ENCODE measurements at places on chromosomes 13 and 19.
A peak's percentile ranks its signal among the peaks of the same experiment; 100 is the strongest.

GRCh38 chr13:70579941-70580340 is 471.7 kb upstream of the KLHL1 start:
- DNase-seq, result no peak

GRCh38 chr19:40159744-40160143 is 31.5 kb upstream of the MAP3K10 start:
- DNase-seq, result no peak

DNA sequence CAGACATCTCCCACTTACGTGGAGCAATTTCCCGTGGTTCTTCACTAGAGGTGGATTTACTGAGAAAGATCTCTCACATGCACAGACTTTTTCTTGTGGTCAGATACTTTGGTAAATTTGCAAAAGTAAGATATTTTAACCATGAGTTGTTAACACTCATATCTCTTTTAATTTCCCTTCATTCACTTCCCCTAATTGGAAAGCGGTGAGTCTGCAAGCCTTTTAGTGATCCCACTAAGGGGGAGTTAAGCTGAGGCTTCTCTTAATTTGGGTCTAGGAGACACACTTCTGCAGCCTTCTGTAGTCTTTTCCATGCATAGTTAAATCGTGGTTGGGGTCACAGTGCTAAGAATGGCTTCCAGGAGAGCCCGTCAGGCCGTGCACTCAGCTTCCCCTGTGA is 30.7 kb upstream of the SERPINE3 start:
- DNase-seq, result no peak

GRCh38 chr13:102310691-102311418 is 91.0 kb downstream of the FGF14 start:
- DNase-seq, result no peak

DNA sequence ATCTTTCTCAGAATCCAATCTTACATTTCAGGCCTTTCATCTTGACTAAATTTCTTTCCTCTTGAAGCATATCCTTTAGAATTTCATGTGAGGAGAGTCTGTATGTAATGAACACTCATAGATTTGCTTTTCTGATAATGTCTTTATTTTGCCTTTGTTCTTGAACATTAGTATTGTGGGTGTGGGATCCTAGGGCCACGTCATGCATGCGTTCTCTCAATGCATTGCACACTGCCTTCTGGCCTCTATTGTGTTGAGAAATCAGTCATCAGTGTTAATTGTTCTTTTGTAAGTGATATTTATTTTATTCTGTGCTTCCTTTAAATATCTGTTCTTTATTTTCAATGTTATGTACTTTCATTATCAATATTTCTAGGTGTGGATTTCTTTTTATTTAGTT is 364.9 kb downstream of the OXGR1 start:
- no peak for DNase-seq

GRCh38 chr19:58203814-58204475 is 21.1 kb downstream of the ZNF274 start:
- DNase-seq, result no peak

GRCh38 chr19:18520848-18521691 is 800 bp downstream of the ELL start:
- no peak for DNase-seq

GRCh38 chr13:25213715-25214114 is 41.6 kb upstream of the AMER2 start:
- DNase-seq, result no peak

DNA sequence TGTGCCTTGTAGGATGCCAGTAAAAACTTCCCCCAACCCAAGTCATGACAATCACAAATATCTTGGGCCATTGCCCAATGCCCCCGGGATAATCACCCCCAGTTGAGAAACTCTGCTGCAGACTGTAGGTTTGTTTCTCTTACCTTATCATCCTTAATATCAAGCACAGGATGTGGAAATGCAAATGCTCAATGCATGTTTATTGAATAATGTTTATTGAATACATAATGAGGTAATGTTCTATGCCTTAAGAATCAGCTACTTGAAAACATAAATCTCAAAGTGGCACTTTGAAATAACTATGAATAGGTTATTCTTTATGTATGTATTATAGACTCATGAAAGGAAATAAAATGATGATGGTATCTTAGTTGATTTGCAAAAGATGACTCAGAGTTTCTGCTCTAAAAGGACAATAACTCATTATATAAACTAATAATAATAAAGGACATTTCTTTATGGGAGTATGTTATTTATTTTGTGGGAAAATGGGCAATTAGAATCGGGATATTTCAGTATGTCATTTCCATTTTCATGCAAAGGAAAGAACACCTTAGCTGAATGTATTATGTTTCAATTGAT is 414.2 kb downstream of the EFNB2 start:
- no peak for DNase-seq

GRCh38 chr19:14476673-14477401 is 1.7 kb upstream of the PTGER1 start:
- DNase-seq, result no peak

DNA sequence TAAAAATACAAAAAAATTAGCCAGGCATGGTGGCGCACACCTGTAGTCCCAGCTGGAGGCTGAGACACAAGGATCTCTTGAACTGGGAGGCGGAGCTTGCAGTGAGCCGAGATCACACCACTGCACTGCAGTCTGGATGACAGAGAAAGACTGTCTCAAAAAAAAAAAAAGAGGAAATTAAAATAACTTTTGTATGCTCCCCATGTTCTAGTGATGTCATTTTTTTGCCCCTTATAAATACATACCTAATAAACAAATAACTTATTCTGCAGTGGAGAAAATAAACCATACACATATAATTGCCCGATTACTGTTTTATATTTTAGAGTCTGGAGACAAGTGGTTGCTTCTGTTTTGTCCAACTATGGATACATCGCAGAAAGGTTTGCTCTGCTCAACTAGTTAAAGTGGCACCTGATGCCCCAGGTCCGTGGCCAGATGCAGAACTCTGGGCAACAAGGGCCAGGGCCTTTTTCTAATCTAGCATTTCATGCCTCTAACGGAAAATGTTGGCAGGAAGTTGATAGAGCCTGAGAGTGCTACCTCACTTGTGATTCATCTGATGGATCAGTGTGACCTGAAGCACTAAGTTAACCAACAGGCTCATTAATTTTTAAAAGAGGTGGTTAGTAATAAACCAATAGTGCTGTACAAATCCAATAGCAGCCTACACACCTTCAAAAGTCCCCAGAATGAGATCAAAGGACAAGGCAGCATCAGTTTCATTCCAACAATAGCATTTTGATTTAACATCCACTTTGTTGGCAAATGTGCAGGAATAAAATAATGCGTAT is 18.8 kb downstream of the UBE2L5 start:
- no peak for DNase-seq

DNA sequence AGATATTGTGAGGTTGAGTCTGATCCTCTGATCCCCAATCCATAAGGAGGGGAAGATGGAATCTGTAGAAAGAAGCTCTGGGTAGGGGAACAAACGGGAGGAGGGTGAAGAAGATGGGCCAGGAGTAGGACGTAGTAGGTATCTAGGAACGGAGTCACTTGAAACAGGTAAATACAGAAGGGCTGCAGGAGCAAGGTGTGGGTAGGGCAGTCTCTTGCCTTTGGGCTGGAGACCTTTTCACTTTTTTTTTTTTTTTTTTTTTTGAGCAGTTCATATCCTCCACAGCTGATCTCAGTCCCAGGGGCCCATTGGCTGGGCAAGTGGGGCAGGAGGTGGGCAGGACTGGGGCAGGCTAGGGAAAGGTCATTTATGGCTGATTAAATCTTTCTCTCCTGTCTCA is 1.5 kb downstream of the BCKDHA start:
- DNase-seq, result no peak

GRCh38 chr19:44260343-44260681 is 626 bp downstream of the ZNF233 start:
- no peak for DNase-seq

DNA sequence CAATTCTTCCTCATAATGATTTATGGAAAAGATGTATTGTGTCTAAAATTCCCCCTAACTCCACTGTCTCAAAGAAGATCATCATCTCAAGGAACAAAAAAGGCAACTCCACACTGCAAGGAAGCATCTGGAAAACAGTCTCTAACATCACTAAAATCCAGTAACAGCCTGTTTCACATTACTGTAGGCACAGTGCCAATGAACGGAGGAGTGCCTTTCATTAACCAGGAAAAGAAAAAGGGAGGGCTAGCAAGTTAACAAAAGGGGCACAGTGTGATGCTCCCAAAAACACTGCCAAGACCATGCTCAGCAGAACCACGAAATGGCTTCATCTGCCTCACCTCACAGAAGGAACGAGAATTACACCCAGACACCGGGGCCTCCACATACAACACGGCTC is 8.5 kb downstream of the TMTC4 start:
- DNase-seq, result peak; percentile 31

- no peak for DNase-seq
These were observed 3.5 kb upstream of the LILRB1 start for GRCh38 chr19:54626757-54627156.

DNA sequence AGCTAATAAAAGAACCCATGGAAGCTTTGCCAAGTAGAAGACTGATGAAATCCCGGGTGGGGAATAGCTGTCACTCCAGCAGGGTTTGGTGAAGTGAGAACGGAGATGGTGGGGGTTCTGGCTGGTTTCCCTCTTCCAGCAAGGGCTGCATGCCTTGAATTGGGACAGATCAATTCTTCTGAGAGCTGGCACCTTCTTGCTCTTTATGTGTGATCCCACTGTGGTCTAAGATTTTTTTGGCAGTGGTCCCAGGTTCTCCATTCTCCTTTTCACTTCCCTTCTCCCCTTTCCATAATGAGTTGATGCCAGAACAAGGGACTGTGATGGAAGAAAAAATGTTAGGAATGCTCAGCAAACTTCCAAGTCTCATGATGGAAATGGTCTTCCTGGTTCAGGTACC is 50.0 kb downstream of the TNFSF11 start:
- no peak for DNase-seq

- DNase-seq, result no peak
These were observed 17.1 kb upstream of the ACP7 start for GRCh38 chr19:39067104-39067503.

DNA sequence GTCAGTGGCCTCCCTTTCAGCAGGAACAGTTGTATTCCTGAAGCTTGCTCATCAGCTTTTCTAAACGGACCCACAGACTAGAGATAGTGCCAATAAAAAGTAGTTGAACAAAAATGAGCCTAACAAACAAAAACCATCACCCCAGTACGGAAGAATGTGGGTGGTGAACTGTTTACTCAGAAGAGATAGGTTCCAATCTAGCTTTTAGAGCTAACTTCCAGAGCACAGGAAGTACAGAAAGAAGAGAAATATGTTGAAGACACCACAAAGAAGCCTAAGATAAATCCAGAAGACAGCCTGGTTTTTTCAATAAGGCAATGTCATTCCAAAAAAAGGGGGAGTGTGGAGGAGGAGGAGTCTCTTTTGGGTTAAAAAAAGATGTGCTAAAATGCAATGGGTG is 2.8 kb upstream of the LMO7 start:
- peak; percentile 96 for DNase-seq

- DNase-seq, result no peak
These were observed 71.3 kb downstream of the SLC7A1 start for GRCh38 chr13:29524176-29524575.

DNA sequence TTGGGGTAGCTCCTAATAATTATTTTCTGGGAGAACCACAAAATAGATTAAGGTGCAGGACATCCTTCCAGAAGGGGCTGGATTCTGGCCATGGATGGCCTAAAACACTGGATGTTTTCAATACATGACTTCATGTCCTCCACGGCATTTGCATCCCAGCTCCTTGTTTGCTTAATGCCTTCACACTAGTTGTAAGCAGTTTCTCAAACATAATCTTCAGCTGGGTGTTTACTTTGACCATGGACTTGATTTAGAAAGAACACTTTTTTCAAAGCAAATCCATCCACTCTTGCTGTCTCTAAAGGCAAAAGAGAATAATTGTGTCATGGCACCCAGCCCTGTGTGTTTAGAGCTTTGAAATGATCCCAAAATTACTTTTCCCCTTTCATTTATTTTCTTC is 82.5 kb upstream of the GSX1 start:
- no peak for DNase-seq

GRCh38 chr19:43572171-43572588 is 3.1 kb downstream of the XRCC1 start:
- DNase-seq, result no peak

DNA sequence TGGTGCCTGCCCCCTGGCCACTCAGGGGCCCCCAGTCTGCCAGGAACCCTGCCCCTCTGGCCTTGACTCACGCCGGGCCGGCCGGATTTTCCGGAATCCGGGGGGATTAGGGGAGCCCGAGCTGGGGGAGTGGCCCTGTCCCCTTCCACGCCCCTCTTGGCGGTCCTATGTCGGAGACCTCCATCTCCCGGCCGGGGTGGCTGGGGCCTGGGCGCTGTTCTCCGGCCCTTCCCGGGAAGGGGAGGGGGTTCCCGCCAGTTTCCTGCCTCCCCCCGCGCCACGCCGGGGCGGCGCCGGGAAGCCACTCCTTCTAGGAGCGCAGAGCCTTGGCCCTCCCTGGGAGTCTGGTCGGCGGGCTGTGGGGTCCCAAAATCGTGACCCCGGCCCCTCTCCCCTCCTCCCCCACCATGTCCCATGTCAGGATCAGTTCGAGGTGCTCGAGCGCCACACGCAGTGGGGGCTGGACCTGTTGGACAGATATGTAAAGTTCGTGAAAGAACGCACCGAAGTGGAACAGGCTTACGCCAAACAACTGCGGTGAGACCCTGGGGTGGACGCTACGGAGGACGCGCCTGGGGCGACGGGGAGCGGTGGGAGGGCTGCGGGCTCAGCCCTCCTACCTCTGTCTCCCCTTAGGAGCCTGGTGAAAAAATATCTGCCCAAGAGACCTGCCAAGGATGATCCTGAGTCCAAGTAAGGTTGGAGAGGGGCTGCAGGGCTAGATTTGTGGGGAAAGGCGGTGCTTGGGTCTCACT is 1.3 kb downstream of the TRIP10 start:
- DNase-seq, result no peak

DNA sequence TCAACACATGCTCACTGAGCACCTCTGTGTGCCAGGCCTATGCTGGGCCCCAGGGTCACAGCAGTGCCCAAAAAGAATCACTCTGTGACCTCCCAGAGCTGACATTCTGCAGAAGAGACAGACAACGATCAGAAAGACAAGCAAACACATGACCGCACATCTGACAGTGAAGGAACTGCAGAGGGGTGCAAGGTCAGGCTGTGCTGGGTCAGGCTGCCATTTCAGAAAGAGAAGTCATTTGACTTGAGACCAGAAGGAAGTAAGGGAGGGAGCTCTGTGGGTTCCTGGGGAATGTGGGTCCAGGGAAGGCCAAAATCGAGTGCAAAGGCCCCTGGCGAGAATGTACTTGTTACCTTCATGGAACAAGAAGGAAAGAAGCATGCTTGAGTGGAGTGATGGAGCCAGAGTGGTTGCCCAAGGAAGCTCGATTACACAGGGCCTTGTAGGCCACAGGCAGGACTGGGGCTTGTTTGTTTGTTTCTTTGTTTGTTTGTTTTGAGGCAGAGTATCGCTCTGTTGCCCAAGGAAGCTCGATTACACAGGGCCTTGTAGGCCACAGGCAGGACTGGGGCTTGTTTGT is 11.4 kb upstream of the CD22 start:
- DNase-seq, result no peak
